ENCODE measurements at places on chromosomes 13 and 19.

DNA sequence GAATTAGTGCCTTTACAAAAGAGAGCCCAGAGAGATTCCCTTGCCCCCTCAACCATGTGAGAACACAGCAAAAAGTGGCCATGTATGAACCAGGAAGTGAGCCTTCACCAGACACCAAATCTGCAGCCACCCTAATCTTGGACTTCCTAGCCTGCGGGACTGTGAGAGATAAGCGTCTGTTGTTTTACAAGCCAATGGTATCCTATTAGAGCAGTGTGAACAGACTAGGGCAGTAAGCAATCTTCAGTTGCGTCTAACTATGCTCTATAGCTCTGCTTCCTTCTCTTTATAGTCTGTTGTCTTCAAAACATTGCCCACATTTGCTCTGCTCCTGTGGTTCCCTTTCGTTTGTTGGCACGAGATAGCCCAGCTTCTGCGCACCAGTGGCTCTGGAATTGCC is 109.5 kb upstream of the FNDC3A start:
- DNase-seq = no peak

DNA sequence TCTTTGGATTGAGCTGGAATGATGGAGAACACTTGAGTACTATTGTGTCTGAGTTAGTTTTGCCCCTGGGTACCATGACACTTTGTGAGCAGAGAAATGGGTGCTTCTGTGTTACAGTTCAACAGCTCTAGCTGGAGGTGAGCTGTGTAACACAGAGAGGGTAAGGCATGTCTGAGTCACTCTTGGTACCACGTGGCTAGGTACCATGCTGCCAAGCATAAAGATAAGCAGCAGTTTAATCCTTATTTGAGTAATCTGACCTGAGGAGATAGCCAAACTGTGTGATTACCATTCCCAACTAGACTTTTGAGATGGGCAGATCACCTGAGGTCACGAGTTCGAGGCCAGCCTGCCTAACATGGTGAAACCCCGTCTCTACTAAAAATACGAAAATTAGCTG is 122.0 kb downstream of the OLFM4 start:
- DNase-seq = no peak

GRCh38 chr13:66926200-66926850 is 303.8 kb downstream of the PCDH9 start:
- no peak for DNase-seq

- no peak for DNase-seq
These were observed 10.1 kb upstream of the SHD start for GRCh38 chr19:4268816-4269430.

GRCh38 chr13:99258946-99259345 is 767 bp upstream of the GPR18 start:
- DNase-seq = no peak

DNA sequence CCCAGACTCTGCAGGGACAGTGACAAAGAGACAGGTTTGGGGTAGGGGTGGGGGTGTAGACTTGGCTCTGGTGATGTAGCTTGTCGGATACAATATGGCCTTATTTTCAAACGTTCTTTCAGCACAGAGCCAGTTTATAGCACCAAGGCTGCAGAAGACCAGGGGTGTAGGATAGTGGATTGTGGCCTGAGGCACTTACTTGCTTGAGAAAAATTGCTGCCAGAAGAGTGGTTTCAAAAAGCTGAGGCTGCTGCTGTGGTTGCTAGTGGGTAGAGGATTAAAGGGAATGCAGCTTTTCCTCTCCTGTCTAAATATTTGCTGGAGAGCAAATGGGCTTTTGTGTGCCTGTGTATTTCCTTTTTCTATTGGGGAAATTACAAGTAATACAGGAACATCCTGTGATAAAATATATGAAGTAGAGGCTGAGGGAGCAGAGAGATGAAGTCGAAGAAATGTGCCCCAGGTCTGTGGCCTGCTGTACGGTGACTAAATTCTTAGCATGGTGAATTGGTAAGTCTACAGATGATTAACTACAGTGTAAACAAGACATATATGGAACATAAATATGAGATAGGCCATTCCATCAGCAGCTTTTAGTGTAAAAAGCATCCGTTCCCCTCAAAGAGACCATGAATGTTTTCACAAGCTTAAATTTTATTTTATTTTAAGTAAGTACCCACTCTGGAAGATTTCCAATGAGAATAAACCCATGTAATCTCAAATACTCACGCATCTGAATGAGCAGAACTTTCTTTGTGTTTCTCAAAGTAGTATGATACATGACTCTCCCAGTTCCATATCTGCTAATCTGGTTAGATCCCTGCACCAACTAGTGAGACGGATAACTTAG is 112.9 kb downstream of the LRCH1 start:
- no peak for DNase-seq

DNA sequence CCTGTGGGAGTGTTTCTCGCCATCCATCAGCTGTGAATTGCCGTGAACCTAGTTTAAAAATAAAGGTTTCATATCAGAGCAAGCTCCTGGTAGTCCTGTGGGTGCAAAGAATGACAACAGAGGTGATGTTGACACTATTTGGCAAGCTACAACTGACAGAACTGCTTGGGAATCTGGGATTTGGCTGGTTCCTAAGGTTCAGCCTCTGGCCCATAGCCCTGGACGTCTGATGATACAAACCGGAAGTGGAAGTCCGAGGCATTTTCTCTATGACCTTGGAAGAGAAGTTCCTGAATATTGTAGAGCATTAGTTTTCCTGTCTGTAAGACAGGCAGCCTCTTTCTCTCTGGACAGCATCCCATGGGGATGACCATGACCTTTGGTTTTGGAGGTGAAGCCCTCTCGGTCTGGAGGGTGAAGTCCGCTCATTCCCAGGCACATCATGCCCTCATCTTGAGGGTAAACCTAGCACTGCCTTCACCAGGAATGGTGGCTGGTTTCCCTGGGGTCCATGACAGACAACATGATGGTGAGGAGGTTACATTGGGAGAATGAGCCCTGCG is 29.1 kb downstream of the GATAD2A start:
- no peak for DNase-seq

DNA sequence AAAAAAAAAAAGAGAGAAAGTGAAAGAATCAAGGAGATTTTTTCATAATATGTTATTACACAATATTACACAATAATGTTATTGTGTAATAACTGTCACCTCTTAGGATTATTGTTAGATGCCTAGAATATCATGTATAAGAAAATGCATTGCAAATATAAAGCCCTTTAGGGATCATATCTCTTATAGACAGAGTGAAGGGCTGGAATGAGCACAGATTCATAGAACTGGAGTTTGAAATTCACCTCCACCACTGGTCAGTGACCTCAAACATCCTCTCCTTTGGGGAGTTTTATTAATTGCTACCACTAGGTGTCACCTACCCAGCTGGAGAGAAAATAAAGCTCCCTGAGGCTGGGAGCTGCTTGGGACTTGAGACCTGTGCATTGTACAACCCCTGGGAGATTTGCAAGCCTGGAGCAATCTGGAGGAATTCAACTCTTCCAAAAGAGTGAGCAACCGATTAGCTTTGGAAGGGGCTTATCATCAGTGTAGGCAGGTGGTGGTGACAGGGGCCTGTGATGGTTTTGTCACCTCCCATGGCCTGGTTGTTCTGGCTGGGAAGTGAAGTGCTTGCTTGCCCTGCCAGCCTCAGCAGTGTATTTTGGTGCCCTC is 30.3 kb upstream of the FRY start:
- DNase-seq = no peak

- DNase-seq = peak; percentile 50
These were observed 1.4 kb downstream of the GRIN3B start for GRCh38 chr19:1001538-1002166.

- no peak for DNase-seq
These were observed 11.6 kb upstream of the UFM1 start for GRCh38 chr13:38338089-38338488.

- no peak for DNase-seq
These were observed 285.7 kb downstream of the TBC1D4 start for GRCh38 chr13:75196147-75196837.

- no peak for DNase-seq
These were observed 67.7 kb upstream of the TM9SF2 start for GRCh38 chr13:99433543-99434075.

DNA sequence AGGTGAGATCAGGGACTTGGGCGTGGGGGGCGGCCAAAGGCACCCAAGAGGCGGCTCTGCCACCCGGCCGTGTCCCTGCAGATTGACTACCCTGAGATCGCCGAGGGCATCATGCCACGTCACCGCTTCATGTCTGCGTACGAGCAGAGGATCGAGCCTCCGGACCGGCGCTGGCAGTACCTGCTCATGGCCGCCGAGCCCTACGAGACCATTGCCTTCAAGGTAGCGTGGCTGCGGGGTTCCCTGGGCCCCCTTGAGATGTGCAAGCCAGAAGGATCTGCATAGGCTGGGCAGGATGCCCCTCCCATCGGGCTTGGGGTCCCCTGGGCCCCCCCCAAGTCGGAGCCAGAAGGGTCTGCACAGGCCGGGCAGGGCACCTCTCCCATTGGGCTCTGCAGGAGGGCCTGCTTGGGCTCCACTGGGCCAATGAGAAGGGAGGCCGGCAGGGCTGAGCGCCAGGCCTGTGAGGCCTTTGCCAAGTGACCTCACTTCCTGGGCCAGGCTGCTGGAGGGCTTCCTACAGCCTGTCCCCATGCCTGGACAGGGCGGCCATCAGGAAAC is 2.2 kb upstream of the AMH start:
- DNase-seq = no peak

- peak; percentile 67 for DNase-seq
These were observed 67.3 kb downstream of the FOXO1 start for GRCh38 chr13:40599124-40599523.

DNA sequence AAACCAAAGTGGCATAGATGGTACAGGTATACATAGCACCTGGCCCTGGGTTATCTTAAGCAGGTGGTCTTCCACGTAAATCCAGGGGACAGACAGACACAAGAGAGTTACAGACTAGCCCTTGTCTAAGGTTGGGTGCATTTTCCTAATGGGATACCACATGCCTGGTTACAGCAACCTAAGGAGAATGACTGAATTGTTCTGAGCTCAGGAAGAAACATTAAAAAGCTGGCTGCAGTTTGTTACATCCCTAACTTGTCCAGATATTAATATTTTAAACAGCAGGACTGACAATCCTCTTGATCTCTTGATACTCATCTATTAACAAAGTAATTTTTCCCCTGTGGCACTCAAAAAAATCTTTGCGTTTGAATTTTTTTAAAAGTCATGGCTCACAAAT is 102.2 kb upstream of the SERP2 start:
- no peak for DNase-seq

GRCh38 chr13:59047546-59047945 is 1116.2 kb downstream of the DIAPH3 start:
- DNase-seq = no peak

DNA sequence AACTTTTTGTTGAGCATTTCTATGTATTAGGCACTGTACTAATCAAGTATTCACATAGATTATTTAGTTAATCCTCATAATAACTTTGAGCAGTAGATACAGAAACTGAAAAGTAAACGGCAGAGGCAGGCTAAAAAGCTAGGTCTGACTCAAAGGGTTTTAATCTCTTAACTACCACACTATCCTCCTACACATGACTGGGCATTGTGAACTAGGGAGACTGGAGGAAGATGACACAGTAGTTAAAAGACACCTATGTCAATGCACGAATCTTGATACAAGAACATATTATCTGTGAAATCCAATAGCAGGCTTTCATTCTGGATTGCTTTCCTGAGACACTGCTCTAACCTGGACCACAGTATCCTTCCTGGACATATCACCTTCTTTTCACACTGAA is 36.3 kb downstream of the MICU2 start:
- DNase-seq = no peak

- no peak for DNase-seq
These were observed 17.2 kb downstream of the LDLR start for GRCh38 chr19:11106477-11106876.

DNA sequence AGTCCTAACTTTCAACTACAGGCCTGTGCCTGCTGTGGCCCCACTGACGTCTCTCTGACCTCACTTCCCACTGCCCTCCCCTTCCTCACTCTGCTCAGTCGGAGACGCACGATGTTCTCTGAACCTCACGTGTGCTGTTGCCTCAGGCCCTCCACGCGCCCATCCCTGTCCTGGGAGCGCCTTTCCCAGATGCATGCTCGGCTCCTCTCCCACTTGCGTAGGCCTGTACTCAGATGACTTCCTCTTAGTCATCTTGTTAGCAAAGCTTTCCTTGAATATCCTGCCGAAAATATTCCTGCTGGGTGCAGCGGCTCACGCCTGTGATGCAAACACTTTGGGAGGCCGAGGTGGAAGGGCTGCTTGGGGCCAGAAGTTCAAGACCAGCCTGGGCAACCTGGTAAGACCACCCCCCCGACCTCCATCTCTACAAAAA is 9.3 kb upstream of the SYT5 start:
- DNase-seq = no peak

GRCh38 chr19:7783991-7784423 is 21.0 kb downstream of the CLEC4M start:
- no peak for DNase-seq

- DNase-seq = no peak
These were observed 20.7 kb upstream of the OLFM4 start for GRCh38 chr13:53007872-53008271.

GRCh38 chr13:112236016-112236415 is 140.1 kb upstream of the SPACA7 start:
- DNase-seq = no peak

DNA sequence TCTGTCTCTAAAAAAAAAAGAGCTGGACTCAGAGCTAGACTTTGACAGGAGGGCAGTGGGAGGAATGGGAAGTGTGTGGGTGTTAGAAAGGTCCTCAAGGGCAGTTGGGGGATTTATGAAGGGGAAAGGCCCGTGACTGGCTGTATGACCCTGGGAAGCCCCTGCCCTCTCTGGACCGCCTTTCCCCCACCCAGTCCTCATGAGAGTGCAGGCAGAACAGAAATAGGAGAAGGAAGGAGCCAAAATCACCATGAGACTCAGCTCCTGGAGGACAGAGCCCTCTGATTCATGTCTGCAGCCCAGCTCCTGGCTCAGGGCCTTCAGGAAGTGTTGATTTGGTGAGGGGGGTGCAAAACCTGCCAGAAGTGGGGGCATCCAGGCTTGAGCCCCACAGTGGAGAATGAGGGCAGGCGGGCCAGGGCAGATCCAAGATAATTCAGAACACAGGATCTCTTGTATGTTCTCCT is 8.7 kb upstream of the SMG9 start:
- DNase-seq = no peak

DNA sequence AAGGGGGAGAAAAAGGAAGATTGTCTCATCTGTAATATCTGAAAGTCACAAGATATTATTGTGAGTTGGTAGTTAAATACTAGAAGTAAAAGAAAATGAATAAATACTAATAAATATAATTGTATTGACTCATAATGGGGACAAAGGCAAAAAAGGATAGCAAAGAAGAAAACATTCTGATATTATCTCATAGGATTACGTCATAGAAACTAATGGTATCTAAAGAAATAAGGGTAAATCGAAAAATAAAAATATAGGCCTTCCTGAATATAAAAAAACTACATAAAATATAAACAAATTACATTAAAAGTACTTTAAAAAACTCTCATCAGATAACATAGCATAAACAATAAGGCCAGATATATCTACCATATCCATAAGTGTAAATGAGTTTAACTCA is 38.6 kb upstream of the TDRD3 start:
- no peak for DNase-seq

GRCh38 chr13:22062478-22063205 is 391.8 kb downstream of the FGF9 start:
- DNase-seq = no peak
